ENCODE measurements at places on chromosomes 1 and 21.

- DNase-seq: no peak
Measured at GRCh38 chr1:109292364-109292763, 9.4 kb upstream of the PSRC1 start.

- DNase-seq: no peak
Measured at GRCh38 chr1:236354330-236355147, 39.5 kb upstream of the EDARADD start.

DNA sequence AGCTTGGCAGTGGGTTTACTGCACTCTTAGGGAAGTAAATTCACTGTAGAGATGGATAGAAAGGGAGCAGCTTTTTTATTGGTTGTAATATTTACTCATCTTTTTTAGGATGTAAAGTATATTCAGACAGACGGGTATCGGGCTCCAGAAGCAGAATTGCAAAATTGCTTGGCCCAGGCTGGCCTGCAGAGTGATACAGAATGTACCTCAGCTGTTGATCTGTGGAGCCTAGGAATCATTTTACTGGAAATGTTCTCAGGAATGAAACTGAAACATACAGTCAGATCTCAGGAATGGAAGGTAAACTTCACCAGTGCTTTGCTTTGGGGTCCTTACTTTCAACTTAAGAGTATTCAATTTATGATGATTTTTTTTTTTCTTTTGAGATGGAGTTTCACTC, 3.2 kb downstream of the UHMK1 start:
- no peak for DNase-seq

GRCh38 chr1:6923955-6924881, 139.0 kb downstream of the CAMTA1 start:
- DNase-seq: no peak

DNA sequence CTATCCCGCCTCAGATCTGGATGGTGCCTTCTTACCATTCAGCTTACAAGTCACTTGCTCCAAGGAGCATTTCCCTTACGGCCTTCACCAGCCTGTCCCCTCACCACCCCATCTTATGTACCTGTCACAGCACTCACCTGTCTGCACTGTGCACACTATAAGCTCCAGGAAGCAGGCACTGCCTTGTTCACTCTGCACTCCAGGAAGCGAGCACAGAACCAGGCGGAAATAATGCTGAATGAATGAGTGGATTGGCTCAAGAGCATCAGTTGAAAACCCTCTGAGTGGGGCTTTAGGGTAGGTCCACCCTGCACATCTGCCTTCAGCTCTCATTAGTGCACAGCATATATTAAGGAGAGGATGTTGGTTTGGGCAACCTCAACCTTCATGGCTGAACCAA, 8.9 kb upstream of the RYR2 start:
- DNase-seq: no peak

GRCh38 chr21:41965045-41965444, 11.2 kb upstream of the C2CD2 start:
- no peak for DNase-seq

- DNase-seq: no peak
Measured at GRCh38 chr1:39089931-39090521, 63.9 kb downstream of the NDUFS5 start.

- DNase-seq: no peak
Measured at GRCh38 chr21:45032977-45033710, 41.2 kb upstream of the ADARB1 start.

DNA sequence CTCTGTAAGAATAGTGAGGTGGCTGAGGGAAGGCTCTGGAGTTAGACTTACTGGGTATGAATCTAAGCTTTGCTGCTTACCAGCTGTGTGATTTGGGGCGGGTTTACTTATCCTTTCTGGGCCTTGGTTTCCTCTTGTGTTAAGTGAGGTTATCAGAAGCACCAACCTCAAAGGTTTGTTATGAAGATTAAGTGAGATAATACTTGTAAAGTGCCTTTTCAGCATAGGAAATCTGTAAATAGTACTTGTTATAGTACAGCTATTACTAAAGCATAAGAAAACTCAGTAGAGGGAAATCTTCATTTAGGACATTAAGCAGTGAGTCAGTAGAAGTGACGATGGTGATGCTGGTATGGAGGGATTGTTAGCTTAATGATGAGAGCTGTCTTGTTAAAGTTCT, 12.1 kb downstream of the HHAT start:
- no peak for DNase-seq

- DNase-seq: peak; percentile 18
Measured at GRCh38 chr1:212607206-212607912, 1.2 kb upstream of the ATF3 start.

- DNase-seq: no peak
Measured at GRCh38 chr1:57017200-57017599, 51.4 kb upstream of the C8B start.

DNA sequence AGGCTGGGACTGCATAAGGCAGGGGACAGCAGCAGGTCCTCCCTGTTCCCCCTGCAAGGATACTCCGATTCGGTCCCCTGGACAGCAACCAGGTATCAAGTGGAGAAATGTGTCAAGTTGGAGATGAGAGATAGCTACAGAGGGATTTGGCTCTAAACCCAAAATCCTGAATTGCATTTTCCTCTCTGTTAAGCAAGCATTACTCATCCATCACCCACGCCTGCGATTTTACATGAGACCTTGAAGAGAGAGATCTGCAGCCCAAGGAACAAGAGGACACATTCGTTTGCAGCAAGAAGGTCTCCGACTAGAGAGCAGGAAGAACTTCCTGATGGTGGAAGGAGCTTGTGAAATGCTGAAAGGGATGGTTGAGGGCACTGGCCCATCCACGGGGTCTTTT, 21.9 kb downstream of the SYT2 start:
- no peak for DNase-seq

GRCh38 chr1:30618335-30618747, 105.0 kb downstream of the MATN1 start:
- DNase-seq: no peak

DNA sequence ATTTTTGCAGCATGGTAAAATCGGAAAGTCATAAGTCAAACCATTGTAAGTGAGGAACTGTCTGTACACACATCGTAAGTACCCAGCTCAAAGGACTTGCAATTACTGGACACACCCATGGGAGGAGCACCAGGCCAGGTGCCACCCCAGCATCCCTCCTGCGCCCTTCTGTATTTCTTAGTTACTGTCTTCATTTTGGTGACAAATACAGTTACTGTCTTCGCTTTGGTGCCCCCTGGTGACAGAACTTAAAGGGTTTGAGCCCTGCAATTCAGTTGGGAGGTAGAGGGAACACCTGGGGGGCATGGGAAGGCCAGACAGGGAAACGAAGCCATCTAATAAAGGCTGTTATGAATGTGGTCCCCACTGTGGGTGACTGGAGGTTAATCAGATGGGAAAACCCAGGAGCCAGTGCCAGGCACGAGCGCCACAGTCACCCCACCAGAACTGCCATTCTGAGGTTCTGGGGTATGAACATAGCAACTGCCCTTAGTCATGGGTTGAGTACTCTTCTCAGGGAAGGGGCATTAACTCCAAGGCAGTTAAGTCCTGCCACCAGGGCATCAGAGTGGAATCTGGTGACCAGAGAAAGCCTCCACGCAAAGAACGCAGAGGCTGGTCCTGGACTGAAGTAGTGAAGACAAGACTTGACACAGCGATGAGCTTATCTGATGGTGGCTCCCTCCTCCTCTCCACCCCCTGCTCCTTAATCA, 612.9 kb downstream of the PTPRU start:
- peak; percentile 31 for DNase-seq

- DNase-seq: no peak
Measured at GRCh38 chr1:223343692-223344091, 20.3 kb downstream of the SUSD4 start.

- no peak for DNase-seq
Measured at GRCh38 chr1:116036255-116036654, 59.9 kb downstream of the SLC22A15 start.

DNA sequence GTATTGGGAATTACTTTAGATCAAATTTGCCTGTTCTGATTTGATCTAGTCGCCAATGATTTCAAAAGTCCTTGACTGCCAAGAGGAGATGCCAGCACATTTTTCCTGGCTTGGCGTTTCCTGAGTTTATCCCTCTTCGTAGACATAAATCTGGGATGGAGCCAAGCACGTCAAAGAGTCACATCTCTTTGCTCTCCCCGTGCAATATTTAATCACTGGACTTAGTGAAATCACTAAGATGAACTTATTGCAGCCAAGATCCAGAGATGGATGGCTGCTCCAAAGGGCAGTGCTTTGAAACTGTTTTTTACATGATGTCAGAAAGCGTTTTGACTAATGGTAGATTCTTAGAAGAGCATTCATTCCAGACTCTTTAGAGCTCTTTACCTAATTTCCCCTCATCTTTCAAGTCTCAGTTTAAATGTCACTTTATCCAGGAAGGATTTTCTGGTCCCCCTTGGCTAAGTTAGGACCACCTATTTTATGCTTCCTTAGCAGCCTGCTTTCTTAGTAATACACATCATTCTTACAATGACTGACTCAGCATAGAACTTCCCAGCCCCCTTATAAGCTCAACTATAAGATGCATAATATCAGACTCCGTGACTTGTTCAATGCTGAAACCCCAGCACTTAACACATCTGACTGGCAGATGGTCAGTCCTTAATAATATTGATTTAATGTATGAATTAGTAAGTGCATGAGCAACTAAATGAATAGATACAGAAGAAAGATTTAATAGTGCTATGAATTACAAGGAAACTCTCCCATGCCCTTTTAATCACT, 94.4 kb upstream of the GREM2 start:
- DNase-seq: no peak

All from stimulated activated CD4-positive, alpha-beta T cell treated with anti-CD3 and anti-CD28 coated beads, Interleukin-4, amount 100 ng/mL, for 24 hours (primary cell).